ENCODE measurements at places on chromosomes 7 and 10.

DNA sequence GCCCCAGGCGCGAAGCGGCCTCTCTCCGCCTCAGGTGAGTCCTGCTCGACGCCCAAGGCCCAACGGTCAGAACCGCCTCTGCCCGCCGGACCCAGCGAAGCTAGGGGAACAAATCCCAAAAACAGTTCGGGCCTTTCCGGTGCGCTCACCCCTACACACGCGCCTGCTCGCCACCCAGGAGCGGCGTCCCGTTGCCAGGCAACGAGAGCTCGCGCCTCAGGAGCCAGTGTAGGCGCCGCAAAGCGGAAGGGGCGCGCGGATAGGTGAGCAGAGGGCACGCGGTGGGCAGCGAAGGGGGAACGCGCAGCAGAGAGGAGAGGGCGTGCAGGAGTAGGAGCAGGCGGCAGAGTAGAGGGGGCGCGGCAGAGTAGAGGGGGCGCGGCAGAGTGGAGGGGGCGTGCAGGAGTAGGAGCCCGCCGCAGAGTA, at the start of the genes DYDC1 and DYDC2:
Gene DYDC1, minus strand, starts transcription at position 193 of the 426 bp plus-strand sequence. CDS start 4,154 bp downstream, outside the sequence.
Gene DYDC2, plus strand, starts transcription at position 219 of the 426 bp plus-strand sequence. CDS start 5,663 bp downstream, outside the sequence.
- DNase-seq: no peak

DNA sequence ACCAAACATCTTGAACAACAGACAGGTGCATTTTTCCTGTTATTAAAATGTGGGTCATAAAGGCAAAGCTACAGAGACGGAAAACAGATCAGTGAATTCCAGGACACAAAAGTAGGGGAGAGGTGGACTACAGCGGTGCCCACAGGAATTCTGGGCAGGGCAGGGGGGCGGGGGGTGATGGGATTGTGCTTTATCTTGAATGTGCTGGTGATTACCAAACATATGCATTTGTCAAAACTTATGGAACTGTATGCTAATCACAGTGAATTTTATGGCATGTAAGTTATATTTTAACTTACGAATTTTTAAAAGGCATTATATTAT, 519.4 kb downstream of the CNTNAP2 start:
- no peak for DNase-seq

- DNase-seq: no peak
Measured at GRCh38 chr7:92988941-92989545, 128.7 kb downstream of the SAMD9 start.

DNA sequence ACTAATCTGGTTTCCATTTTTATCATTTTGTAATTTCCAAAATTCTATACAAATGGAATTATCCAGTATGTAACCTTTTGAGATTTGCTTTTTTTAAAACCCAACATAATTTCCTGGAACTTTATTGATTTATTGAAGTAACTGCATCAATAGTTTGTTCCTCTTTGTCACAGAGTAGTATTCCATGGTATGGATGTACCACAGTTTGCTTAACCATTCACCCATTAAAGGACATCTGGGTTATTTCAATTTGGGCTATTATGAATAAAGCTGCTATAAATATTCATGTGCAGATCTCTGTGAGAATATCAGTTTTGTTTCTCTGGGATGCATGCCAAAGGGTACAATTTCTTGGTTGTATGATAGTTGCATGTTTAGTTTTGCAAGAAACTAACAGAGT, 2.9 kb downstream of the GPNMB start:
- DNase-seq: no peak

- no peak for DNase-seq
Measured at GRCh38 chr7:84913731-84914130, 273.1 kb downstream of the SEMA3D start.

DNA sequence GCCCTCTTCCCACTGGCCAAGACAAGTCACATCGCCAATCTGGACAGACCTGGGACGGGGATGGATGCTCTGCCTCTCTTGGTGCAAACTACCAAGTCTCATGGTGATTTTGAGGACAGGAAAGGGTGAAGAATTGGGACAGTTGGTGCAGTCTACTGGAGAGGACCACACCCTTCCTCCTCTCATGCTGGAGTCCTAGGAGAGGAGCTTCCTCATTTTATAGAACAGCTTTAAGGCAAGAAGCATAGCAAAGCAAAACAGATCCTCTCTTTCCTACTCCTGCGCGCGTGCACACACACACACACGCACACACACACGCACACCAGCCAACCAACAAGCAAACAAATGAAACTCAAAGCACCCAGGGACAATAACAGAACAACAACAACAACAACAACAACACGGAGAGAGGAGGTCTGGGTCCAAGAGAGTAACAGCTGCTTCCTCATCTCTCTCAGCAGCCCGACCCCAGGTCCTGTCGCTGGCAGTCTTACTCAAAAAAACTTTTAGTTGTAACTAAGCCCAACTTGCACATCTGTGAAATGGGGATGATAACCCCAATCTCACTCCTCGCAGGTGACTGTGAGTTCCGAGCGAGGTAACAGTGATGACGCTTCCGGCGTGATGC, 83.4 kb downstream of the TMEM178B start:
- no peak for DNase-seq

DNA sequence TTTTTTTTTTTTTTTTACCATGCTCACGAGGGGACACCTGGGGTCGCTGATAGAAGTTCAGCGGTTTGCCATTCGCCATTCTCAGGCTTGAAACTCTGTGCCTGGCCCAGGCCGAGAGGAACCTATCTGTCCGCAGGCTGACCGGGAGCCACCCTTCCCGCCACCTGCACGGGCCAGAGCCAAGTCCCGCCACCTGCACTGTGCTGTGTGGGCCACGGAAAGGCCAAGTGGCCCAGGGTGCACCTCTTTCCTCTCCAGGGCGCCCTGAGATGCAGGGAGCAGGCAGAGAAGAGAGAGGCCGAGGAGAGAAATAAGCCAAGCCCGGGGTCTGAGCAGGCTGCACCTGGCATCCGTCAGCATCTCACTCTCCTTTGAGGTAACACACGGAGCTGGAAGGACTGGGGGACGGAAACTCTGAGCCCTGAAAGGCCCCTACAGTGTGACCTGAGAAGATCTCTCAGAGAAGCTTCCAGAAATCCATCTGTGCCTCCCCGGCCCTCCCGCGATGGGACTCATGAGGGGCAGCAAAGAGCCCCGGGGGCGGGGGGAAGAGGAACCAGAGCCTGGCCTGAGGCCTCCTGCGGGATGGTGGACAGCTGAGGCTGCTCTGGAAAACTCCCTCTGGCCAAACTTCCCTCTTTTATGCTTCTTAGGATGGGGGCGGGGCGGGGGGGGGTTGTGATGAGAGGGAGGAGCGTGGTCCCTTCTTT, 46.6 kb downstream of the PRKAG2 start:
- no peak for DNase-seq

- DNase-seq: no peak
Measured at GRCh38 chr7:134297489-134297888, 19.2 kb downstream of the SLC35B4 start.

DNA sequence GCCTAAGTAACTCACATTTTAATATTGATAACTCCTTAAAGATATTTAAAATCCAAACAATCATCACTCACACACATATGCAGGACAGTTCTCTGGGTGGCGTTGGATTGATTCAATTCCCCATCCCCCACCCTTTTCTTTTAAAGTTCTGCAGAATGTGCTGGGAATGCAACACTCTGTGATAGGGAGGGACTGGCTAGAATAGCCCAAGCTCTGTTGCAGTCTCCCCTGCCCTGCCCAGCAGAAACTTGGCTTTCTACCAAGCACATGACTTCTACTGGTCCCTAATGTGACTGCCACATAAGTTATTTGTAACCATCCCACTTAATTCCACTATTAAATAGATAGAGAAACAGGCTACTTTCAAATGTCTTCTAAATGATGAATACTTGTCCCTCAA, 55.2 kb downstream of the TWIST1 start:
- no peak for DNase-seq

GRCh38 chr10:17766731-17767130, 14.7 kb downstream of the TMEM236 start:
- DNase-seq: no peak

DNA sequence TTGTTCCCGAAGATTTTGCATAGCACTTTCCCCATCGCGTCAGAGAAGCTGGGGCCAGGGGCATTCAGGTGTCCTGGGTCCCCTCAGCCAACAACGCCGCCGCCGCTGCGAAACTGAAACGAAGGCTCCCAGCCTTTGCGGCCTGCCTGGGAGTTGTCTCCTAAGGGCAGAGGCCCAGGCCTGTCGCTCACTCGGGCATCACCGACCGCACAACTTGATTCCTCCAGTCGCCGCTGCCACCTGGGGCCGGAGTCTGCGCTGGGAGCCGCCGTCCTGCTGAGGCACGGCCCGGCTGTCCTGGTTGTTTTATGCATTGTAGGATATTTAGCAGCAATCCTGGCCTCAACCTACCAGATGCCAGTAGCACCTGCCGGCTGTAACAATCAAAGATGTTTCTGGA, 22.0 kb downstream of the ZSCAN25 start:
- no peak for DNase-seq

- DNase-seq: no peak
Measured at GRCh38 chr7:110448918-110449317, 642.0 kb upstream of the LRRN3 start.

DNA sequence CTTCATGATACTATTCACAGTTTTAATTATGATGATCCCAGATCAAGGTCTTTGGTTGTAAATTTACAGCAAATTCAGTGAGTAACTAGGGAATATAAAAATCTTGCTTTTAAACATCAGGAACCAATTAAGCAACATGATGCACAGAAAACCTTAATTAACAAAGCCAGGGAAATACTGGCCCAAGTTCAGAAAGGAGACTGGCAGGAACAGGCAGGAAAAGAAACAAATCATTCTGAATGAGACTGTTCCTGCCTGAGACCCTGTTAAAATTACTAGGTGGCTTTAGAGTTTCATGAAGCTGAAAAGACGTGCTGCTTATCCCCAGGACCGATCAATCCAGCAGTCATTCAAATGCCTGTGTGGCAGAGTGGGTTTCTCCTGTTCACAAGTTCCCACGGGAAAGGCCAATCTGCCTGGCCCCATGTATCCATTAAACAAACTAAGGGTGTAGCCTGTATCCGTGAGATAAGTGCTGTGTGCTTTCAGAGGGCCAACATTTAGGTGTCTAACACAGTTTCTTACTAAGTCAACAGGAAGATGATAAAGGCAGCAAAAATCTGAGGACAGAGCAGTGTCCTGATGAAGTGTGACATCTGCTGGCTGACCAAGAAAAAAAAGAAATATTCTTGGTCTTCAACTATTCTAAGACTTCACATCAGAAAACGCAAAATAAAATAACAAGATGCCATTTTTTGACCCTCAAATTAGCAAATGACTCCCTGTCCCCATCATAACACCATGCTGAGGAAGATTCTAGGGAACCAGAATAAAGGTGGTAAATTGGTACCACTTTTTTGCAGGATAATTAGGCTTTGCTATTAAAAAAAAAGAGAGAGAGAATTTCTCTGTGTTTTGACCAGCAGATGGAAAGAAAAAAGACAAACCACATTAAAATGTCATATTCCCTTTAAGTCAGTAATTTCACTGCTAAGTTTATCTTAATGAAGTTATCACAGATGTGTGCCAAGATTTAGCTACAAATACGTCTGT, 34.2 kb downstream of the PUS7 start:
- DNase-seq: no peak

- no peak for DNase-seq
Measured at GRCh38 chr10:3255075-3255474, 82.5 kb upstream of the PITRM1 start.

DNA sequence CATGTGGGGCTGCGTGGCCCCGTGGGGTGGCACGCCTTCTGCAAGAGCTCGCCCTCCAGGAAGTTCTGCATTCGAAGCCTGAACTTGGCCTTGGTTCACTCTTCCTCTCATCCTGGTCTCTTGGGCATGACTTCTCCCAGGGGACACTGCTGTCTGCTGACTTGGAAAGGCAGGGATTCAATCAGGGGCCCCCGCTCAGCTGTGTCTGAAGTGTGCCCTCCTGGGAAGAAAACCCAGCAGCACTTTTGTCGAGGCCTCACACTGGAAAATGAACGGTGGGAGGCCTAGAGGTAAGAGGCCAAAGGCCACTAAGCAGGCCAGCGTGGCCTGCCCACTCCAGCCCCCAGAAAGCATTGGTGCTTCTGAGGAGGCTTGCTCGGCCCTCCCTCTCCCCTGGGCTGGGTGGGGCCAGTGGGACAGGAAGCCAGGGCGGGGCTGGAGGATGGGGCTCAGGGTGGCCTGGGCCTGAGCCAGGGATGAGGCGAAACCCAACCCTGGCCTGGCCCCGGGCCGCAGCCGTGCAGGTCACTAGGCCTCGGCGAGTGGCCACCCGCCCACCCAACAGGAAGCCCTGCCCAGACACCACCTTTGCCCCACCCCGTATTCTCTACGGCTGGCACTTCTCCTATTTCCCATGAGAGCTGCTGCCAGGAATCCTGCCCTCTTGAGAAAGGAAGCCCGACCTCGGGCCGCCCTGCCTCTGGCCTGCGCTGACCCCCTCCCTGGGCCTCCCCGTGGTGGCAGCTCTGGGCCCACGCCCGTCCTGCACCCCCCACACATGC, 81.1 kb downstream of the ZMIZ1 start:
- DNase-seq: peak; percentile 13

DNA sequence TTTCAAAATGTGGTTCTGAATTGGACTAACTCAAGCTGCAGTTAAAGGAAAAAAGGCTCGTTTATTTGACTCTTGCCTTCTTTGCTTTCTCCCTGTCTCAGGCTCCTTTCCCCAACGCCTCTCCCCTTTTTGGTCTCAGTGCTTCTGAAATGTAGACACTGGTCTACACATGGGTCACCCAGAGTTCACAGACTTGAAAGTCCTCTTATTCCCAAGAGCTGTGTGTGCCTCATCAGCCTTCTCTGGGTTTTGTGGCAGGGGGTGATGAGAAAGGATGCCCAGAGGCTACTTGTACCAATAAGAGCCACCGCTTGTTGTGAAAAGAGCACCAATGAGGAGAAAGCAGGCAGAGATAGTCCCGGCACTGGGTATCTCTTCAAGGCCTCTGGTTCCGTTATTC, 125.7 kb downstream of the BICC1 start:
- no peak for DNase-seq

GRCh38 chr7:74344786-74345185, 55.6 kb downstream of the CLIP2 start:
- DNase-seq: no peak

- DNase-seq: no peak
Measured at GRCh38 chr10:58641708-58642107, 129.0 kb downstream of the BICC1 start.

- no peak for DNase-seq
Measured at GRCh38 chr10:8043569-8044306, 10.8 kb upstream of the GATA3 start.

GRCh38 chr10:18409599-18410397, 241.6 kb downstream of the NSUN6 start:
- DNase-seq: no peak

DNA sequence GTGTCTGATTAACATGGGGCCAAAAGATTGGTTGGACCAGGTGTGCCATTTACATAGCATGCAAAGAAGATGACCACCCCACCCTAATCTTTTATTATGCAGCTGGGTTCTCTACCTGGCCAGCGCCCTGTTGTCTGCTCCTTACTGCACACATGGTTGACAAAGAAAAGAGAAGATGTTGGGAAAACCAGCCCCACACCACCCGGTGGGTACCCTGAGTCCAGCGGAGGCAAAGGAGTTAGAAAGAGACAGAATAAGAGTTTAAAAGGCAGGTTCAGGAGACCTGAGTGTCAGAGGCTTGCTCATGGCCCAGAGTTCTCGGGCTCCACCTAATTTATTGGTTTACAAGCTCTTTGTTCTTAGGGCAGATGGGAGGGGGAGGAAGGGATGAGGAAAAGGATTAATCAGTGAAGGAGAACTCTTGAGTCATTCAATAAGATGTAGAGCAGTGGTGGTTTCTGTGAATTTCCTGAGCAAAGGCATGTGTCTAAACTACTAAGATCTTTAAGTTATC, 24.1 kb upstream of the ABCA13 start:
- DNase-seq: no peak

- no peak for DNase-seq
Measured at GRCh38 chr7:106623853-106624252, 37.1 kb downstream of the CCDC71L start.

Measured in stimulated activated CD8-positive, alpha-beta memory T cell treated with anti-CD3 and anti-CD28 coated beads, Interleukin-2, amount 100 ng/mL, for 1 hour (primary cell).